Osteocyte (in vitro differentiated cells): ENCODE measurements at places on chromosomes 16 and 17. TPM values are rescaled to one million over a fixed set of nuclear protein-coding genes. Genes with fewer than 3 reads are reported as not detected.

Gene ZNF423
- total RNA-seq = 25.1 and 26.5 TPM in 2 replicates

Gene CDC42EP4
- 32.0 and 32.7 TPM in 2 replicates for total RNA-seq

Gene PPP1R1B
- 4.5 and 6.0 TPM in 2 replicates for total RNA-seq

Gene CCL5
- total RNA-seq = not detected in 2 replicates

Gene KCTD19
- total RNA-seq = 0.39 TPM in 1 of 2 replicates, not detected in the other

Gene PIEZO1
- total RNA-seq = 165 and 174 TPM in 2 replicates

Gene ASIC2
- not detected in 2 replicates for total RNA-seq

Gene CCL17
- total RNA-seq = not detected in 2 replicates

Gene CD300LF
- total RNA-seq = not detected in 2 replicates

Gene FA2H
- not detected in 2 replicates for total RNA-seq

Gene KRT24
- not detected in 2 replicates for total RNA-seq

Gene GAS2L2
- not detected in 2 replicates for total RNA-seq

Gene DLX4
- not detected in 2 replicates for total RNA-seq

Gene LGALS3BP
- total RNA-seq = 439 and 456 TPM in 2 replicates

Gene TMC8
- total RNA-seq = 0.40 and 0.99 TPM in 2 replicates

Gene TMEM238L
- total RNA-seq = not detected in 2 replicates

Gene SLC38A8
- total RNA-seq = not detected in 2 replicates

Gene SYNGR3
- 0.57 and 0.91 TPM in 2 replicates for total RNA-seq

Gene BIRC5
- total RNA-seq = 11.9 and 12.3 TPM in 2 replicates

Gene METRNL
- 214 and 217 TPM in 2 replicates for total RNA-seq

Gene ADPRM
- 12.7 and 13.1 TPM in 2 replicates for total RNA-seq

Gene TP53TG3
- not detected in 2 replicates for total RNA-seq

Gene ATP2A1
- 0.42 and 0.64 TPM in 2 replicates for total RNA-seq

Gene OSBPL7
- 16.8 and 18.0 TPM in 2 replicates for total RNA-seq

Gene CEMP1
- total RNA-seq = not detected in 2 replicates

Gene HASPIN
- total RNA-seq = 1.9 and 2.6 TPM in 2 replicates

Gene CDH3
- total RNA-seq = 2.5 and 3.6 TPM in 2 replicates

Gene GDPD3
- 3.2 and 3.6 TPM in 2 replicates for total RNA-seq

Gene DLX3
- total RNA-seq = not detected in 2 replicates

Gene CYGB
- 8.6 and 9.1 TPM in 2 replicates for total RNA-seq

Gene FNDC8
- total RNA-seq = not detected in 2 replicates

Gene NEUROD2
- not detected in 2 replicates for total RNA-seq

Gene TOX3
- total RNA-seq = 0.46 and 0.86 TPM in 2 replicates

Gene XAF1
- 0.91 and 1.5 TPM in 2 replicates for total RNA-seq

Gene CMTM2
- total RNA-seq = not detected in 2 replicates

Gene PRKCB
- total RNA-seq = not detected in 2 replicates

Gene ASGR1
- total RNA-seq = 1.6 and 2.4 TPM in 2 replicates

Gene MLST8
- total RNA-seq = 57.6 and 60.2 TPM in 2 replicates

Gene CLDN9
- total RNA-seq = not detected in 2 replicates

Gene CCL8
- total RNA-seq = not detected in 2 replicates

Gene KRTAP2-2
- not detected in 2 replicates for total RNA-seq

Gene MYH11
- 1.9 and 2.0 TPM in 2 replicates for total RNA-seq

Gene SPECC1
- 12.1 and 12.6 TPM in 2 replicates for total RNA-seq

Gene SALL1
- 0.73 and 0.78 TPM in 2 replicates for total RNA-seq

Gene KRT31
- total RNA-seq = not detected in 2 replicates

Gene FSCN2
- 3.0 and 3.7 TPM in 2 replicates for total RNA-seq

Gene SHPK
- 8.5 and 9.8 TPM in 2 replicates for total RNA-seq

Gene MMP2
- 421 and 452 TPM in 2 replicates for total RNA-seq
